Neural crest cell (in vitro differentiated cells): ENCODE measurements at places on chromosomes 11 and 22. TPM values are rescaled to one million over a fixed set of nuclear protein-coding genes. Genes with fewer than 3 reads are reported as not detected.

DNA sequence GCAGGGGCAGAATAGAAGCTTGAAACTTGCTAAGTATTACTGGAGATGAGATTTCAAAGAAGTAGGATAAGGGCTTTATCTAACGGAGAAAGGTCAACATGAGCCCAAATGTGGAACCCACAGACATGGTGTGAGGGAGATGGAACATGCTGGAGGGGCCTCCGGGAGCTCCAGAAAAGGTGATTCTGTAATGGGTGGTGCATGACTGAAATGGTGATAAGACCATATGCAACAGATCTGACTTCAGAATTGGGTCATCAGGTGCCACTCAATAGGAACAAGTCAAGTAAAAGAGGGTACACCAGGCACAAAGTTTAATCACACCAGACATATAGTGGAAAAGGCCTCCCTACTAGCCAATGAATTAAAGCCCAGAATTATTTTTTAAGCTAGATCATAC, 7.9 kb upstream of the CEP295 start:
- no peak for DNase-seq

GRCh38 chr11:132055296-132055695, 684.9 kb downstream of the NTM start:
- no peak for DNase-seq

DNA sequence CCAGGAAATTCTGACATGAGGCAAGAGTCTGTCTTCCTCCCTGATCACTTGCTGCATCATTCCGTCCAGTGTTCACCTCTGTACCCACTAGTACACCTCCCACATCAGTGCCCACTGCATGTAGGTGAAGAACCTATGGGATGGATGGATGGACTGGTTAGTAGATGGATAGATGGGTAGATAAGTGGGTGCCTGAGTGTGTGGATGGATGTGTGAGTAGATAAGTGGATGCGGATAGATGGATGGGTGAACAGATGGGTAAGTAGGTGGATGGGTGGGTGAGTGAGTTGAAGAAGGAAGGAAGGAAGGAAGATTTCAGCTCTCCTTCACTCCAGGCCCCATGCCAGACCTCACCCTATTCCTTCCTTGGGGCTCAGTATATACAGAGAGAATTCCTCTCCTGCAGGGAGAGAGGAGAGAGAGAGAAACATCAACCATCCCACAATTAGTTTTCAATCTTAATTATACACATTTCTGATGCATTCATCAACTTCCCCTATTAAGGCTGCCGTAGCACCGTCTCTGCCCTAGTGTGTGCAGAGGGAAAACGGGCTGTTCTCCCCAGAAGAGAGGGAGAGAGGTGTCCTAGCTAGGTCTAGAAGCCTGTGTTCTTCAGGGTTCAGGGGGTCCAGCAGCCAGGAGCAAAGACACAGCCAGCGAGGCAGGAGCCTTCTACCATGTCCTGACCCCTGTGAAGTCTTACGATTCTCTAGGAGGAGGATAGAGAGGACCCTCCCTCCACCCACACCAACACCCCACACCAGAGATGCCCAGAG, 125.3 kb downstream of the BUD13 start:
- no peak for DNase-seq

GRCh38 chr11:328012-328411, 7.4 kb upstream of the IFITM3 start:
- DNase-seq, result no peak

DNA sequence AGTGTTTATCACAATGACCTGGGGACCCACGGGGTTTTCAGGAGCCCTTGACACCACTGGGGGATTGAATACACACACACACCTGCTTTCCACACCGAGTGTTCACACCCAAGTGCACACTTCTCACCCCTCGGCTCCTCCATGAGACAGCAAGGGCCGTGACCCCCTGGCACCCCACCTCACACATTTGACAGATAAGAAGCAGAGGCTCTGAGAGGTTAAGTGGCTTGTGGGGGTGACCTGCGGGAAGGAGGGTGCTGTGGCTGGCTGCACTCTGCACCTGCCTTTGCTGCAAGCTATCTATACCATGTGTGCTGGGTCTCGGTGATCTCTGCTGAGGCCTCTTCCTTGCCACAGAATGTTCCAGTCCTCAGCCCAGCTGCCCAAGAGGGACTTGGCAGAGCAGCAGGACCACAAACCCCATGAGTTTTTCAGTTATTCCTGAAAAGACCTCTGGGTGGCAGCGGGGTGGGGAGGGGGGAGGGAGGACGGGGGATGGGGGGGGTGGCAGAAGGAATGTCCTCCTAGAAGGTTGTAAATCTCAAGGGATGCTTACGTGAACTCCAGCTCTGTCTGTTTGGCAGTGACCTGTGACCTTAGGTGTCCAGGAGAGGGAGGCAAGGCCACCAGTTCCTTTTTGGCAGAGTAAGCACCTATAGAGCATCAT, 47.9 kb upstream of the RFPL3 start:
- no peak for DNase-seq

- no peak for DNase-seq
These were observed 1.5 kb downstream of the DDB2 start for GRCh38 chr11:47216121-47216798.

GRCh38 chr11:125494974-125495725, 915 bp downstream of the FEZ1 start:
- peak; percentile 36 for DNase-seq

DNA sequence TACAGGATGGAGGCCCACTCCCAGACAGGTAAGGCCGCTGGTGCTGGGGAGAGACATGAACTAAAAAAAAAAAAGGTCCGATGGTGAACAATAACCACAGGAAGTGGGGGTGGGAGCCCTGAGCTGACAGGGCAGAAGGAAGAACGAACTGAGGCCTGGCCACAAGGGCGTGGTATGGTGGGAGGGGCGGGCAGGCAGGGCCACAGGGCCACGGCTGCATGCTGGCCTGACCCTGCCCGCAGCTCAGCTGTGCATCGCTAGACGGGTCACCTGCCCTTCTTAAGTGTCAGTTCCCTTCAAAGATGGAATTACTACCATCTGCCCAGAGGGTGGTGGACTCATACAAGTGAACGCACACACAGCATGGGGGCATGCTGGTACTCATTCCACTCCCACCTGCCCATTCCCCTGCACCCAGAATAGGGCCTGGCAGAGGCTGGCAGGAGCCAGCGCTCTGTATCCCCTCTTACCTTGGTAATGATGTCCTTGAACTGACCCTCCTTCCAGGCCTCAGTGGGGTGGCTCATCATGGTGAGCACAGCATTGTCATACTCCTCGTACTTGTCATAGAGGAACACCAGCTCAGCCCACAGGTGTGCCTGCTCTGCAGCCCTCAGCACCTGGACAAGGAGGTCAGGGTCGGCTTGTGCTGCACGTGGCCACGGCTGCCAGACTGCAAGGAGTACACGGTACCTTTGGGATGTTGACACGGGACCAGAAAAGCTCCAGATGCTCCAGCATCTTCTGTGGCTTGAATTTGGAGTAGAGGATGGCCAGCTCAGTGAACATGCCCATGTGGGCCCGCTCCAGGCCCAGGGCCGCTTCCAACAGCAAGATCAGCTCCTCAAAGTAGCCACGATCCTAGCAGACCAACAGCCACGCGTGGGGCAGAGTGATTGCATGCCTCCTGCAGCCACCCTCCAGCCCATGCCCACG, 17.5 kb upstream of the SLC25A1 start:
- DNase-seq, result no peak

DNA sequence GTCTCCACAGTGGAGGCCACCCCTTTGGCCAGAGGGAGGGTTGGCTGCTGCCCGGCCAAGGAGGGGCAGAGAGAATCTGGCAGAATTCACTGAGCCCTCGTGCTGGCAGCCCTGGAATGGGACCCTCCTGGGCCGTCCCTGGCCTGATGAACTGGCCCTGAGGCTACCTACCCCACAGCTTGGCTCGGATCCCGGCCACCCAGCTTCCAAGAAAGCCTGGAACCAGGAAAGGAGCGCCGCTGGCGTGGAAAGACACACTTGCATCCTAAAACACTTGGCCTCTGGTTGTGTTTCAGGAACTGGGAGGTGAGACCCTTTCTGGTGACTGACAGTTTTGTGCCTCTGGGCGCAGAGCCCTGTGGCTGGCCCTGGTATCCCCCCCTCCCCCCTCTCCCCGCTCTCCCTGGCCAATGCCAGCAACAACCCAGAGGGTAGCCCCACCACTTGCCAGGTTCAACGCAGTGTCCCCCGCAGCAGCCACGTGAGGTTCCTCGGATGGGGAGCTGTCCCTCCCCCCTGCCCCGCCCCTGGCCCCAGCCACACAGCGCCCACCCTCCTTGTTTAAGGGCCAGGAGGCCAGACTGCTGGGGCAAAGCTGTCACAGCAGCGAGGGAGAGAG, 693 bp downstream of the NFAM1 start:
- no peak for DNase-seq

SHANK3 gene
- total RNA-seq, result 15.2 and 15.4 TPM in 2 replicates
